A549 (cell line): ENCODE measurements at places on chromosomes 5 and 9.

DNA sequence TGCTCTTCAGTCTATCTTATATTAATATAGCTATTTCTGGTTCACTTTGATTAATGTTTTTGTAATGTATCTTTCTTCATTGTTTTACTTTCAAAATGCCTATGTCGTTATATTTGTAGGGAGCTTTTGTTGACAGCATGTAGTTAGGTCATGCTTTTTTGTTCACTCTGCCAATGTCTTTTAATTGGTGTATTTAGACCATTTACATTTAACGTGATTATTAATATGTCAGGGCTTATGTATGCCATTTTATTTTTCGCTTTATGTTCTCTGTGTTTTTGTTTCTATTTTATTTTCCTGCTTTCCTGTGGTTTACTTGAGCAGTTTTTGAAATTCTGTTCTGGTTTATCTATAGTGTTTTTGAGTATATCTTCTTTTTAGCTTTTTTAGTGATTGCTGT lies 10.8 kb downstream of the GARIN3 start:
- no peak for DNase-seq

DNA sequence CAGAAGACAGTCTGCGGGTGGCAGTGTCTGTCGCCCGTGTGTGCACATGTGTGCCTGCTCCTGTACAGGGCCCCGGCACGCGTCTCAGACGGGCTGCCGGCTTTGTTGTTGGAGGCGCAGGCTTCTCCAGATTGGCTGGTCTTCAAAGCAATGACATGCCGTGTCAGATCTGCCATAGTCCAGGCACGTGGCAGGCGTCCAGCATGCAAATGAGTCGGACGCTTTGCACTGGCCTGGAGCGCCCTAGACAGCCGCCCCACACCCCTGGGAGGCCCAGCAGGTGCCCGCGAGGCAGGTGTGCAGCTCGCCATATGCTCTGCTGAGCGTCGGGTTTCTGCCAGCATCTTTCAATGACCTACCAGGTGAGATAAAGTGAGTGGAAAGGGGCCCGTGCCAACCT lies 71.5 kb downstream of the GADD45G start:
- DNase-seq, result no peak

- no peak for DNase-seq
These were observed 15.2 kb downstream of the CSNK1G3 start for GRCh38 chr5:123527190-123527589.

- no peak for DNase-seq
These were observed 30.2 kb downstream of the TJP2 start for GRCh38 chr9:69204326-69204725.

GRCh38 chr5:56520986-56521730 lies 288.0 kb upstream of the ANKRD55 start:
- no peak for DNase-seq

GRCh38 chr9:131872006-131872405 lies 132.1 kb upstream of the RAPGEF1 start:
- no peak for DNase-seq

GRCh38 chr5:61293071-61293470 lies 39.0 kb upstream of the ZSWIM6 start:
- DNase-seq, result no peak

DNA sequence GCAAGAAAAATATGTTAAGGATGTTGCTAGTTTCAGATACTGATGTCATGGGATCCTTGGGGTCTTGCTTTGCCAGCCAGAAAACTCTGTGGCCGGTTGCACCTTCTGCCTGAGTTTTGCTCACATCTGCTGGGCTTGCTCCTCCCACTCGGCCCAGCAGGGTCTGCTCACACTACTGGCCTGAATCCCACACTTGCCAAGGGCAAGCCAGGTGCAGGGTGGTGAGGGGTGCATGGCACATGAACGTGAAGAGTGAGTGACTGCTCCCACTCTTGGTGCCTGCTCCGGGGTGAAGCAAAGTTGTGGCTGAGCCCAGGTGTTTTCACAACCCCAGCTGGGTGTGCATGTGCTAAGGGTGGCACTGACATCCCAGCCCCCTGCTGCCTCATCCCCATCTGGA lies 83.1 kb upstream of the STARD4 start:
- DNase-seq, result no peak

GRCh38 chr5:112121258-112121657 lies 297.8 kb downstream of the EPB41L4A start:
- no peak for DNase-seq

DNA sequence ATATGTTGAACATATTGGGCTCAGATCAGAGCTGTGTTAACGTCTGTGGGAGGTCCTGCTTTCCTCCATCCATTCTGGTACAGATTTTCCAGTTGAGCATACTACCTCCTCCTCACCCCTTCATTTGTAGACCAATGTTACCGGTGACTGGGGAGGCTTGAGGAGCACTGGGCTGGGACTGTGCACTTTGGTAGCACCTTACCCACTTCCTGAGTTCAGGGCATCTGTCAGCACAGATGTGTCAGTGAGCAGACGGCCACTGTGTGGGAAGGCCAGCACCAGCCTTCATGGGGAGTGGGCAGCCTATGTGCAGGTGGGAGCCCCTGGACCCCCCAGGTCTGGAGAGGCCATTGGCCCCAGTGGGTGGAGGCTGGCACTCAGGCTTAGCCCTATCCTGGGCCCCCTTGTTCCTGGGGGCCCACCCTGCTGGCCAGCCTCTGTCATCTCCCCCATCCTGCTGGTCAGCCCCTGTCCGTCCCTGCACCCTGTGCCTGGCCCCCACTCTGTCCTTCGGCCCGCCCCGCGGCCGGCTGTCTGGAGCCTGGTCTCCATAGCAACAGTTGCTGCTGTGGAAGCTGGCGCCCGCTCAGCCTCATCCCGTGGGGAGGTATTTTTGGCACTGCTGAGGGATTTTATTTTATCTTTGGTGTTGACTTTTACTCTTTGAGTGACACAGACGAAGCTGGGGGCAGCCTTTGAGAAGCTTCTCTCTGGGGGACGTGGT lies 21.3 kb downstream of the WNK2 start:
- DNase-seq, result no peak

DNA sequence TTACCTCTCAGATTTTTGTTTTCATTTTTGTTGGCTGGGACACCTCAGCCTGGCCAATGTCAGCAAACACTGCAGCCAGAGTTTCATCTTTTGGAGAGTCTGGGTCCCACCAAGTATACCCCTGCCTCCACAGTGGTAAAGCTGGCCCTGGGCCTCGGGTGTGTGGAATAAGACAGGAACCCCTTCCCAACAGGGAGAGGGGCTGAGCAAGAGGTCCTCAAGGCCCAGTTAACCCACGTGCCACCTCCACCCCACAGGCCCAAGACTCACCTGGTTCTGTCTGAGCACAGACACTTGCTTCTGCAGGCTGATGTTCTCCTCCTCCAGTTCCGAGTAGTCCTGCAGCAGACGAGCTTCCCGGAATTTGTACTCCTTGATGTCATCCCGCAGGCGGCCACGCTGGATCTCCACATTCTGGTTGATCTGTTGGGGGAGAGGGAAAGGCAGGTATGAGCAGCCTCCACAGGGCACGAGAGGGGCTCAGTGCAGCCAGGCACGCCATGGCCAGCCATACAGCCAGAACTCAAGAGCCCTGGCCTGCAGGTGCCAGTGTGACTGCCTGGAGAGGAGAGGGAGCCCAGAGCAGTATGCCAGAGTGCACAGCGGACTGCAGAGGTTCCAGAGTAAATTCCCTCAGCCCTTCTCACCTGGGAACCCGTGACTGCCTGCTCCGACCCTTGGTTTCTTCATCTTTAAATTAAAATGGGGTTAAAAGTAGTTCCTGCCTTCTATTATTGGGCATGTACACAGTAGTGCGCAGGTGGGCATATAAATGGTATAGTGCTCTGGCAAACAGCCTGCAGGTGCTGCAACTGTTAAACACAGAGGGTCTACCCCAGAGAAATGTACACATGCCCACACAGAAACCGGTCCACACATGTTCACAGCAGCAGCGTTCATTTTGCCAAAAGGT lies 42.0 kb downstream of the BICD2 start:
- DNase-seq, result no peak

GRCh38 chr5:131745703-131746102 lies 51.1 kb downstream of the FNIP1 start:
- DNase-seq, result no peak

GRCh38 chr5:125778791-125779190 lies 644.4 kb upstream of the GRAMD2B start:
- DNase-seq, result no peak

DNA sequence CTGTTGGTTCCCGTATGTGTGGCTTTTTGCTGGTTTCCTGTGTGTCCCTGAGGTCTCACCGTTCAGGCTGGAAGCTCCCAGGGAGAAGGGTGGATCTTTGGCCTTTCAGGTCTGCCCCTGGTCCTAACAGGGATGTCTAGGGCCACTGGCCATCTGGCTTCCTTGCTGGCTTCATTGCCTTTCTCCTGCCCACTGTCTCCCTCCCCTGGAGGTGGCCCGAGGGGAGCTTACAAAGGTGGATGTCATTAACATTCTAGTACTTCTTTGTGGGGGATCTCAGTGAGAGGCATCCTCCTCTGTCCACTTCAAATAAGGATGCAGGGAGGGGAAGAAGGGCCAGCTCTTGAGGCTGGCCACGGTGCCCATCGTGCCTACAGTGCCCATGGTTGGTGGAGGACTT lies 35.2 kb downstream of the HMCN2 start:
- DNase-seq, result no peak

- no peak for DNase-seq
These were observed 1587.6 kb upstream of the C9orf72 start for GRCh38 chr9:29160763-29161353.

DNA sequence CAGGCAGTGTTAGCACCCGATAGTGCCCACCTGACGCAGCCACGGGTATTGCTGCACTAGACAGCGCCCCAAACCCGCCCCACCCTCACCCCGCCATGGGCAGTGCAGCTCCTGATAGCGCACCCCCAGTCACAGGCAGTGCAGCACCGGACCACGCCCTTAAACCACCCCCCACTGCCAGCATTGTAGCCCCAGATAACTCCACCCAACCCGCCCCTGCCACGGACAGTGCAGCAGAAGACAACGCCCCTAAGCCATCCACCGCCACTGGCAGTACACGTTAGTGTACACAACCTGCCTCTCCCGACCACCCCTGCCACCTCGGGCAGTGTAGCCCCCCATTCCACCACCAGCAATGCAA lies 825 bp upstream of the PCAT7 start:
- DNase-seq, result no peak

- no peak for DNase-seq
These were observed 25.9 kb downstream of the SELENOP start for GRCh38 chr5:42785756-42786155.

- DNase-seq, result no peak
These were observed 132.1 kb upstream of the MARCHF11 start for GRCh38 chr5:16311666-16312065.

DNA sequence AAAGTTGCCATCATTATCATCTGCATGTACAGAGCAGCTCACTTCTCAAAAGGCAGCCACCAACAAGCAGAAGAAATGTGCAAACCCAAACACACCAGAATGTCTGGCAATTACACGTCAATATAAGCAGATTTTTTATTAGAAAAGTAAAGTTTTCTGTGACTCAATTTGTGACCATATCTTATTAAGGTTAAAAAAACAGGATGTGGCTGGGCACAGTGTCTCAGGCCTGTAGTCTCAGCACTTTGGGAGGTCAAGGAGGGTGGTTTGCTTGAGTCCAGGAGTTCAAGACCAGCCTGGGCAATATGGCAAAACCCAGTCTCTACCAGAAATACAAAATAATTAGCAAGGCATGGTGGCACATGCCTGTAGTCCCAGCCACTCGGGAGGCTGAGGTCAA lies 176.7 kb downstream of the FANCC start:
- DNase-seq, result no peak

DNA sequence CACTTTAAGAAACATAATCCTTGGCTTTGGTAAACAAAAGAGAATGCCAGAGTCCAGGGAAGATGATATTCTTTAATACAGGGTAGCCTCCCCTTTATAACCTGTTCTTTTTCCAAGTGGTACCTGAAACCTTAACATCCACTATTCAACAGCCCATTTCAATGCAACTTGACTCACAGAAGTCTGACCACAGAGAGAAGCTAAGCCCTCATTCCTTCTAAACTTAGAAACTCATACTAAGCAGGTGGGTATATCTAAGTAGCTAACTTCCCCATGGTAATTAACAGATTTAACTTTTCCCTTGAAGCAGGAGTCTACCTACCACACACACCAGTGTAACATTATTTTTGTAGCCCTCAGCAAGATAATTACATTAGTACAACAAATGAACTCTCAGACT lies 91.9 kb downstream of the CEMIP2 start:
- DNase-seq, result no peak

- no peak for DNase-seq
These were observed 68.0 kb downstream of the RIC1 start for GRCh38 chr9:5696884-5697283.

DNA sequence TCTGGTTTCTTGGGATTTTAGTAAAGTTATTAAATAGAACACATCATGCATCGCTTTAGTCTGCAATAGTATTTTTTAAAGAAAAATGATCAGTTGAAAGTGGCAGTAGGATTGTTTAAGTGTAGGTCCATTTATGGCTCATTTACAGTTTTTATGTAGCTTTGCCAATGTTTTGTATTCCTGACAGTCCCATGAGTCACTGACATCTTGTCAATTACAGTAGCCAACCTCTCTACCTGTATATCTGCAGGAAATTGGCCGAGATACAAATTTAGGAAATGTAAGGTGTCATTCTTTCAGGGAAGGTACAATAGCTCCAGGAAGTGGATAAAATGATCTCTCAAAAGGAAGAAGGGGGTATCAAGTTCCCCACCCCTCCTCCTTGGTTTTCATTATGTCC lies 47.7 kb upstream of the MTAP start:
- DNase-seq, result no peak

- DNase-seq, result no peak
These were observed 21.6 kb downstream of the CSF1R start for GRCh38 chr5:150064681-150065220.

DNA sequence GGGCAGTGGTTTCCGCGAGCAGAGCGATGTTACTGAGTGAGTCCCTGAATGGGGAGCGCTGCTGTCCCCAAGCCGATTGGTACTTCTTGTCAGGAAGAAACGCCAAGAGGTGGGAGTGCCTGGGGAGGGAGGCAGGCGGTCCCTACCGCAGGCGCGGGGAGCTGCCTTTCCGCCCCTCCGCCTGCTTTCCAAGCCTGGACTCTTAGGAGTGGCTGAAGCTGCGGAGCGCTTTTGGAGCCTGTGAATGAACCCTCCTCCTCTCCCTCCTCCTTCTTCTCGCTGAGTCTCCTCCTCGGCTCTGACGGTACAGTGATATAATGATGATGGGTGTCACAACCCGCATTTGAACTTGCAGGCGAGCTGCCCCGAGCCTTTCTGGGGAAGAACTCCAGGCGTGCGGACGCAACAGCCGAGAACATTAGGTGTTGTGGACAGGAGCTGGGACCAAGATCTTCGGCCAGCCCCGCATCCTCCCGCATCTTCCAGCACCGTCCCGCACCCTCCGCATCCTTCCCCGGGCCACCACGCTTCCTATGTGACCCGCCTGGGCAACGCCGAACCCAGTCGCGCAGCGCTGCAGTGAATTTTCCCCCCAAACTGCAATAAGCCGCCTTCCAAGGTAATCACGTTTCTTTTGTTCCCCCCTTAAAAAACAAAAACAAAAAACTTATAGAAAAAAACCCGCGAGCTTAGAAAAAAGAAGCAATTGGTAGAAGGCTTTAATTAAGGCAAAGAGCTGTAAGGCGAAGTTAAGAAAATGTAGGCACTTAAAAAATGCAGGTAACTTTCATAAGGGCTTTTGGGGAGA lies at the start of gene VCAN:
Gene VCAN, plus strand, starts transcription at position 340 of the 808 bp plus-strand sequence. CDS start 11,775 bp downstream, outside the sequence.
- DNase-seq, result peak; percentile 47

- DNase-seq, result no peak
These were observed 28.7 kb downstream of the ANXA1 start for GRCh38 chr9:73180403-73180802.
